ENCODE measurements at places on chromosomes 2 and 18.

- no peaks in the 10 kb centered on the region for H3K36me3 ChIP-seq
- H3K4me3 ChIP-seq: no peak overlapping the region
- no peaks in the 10 kb centered on the region for H3K27me3 ChIP-seq
Observed at GRCh38 chr2:132681766-132682165, 11.8 kb upstream of the LYPD1 start.

DNA sequence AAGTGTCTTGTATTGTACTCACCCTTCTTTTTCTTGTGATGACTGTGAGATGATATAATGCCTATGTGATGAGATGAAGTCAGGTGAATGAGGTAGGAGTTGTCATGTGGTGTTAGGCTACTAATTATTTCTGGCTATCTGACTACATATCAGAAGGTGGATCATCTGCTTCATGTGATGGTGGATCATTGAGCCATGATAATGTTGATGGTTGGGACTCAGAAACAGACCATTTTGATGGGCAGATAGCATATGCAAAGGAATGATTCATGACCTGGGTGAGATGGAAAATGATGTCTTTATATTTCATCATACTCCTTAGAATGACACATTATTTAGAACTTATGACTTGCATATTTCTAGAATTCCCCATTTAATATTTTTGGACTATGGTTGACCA is 19.5 kb downstream of the ANKRD30B start:
- DNase-seq: no peak
- H3K4me1 ChIP-seq: no peaks in the 10 kb centered on the region
- no peaks in the 10 kb centered on the region for H3K27me3 ChIP-seq
- H3K4me3 ChIP-seq: no peak overlapping the region
- no peaks in the 10 kb centered on the region for H3K36me3 ChIP-seq
- no peak overlapping the region for H3K27ac ChIP-seq

DNA sequence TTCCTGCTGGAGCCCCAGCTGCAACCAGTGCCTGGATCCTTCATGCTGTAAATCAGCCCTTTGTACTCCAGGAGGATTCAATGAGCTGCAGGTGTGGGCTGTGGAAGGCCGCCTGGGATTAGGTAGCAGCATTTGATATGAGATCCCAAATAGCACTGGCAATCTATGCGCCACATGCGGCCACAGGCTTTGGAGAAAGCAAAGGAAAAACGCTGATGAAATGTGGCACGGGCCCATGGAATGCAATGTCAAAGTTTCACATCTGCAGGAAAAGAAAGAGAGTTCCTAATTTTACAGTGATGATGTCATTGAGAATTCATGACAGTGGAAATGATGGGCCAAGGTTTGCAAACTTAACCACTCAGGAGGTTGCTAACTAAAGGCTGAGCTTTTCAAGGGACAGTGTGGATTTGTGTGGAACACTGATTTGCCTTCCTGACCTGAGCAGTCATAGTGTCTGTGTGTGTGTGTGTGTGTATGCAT is 216.4 kb upstream of the OSR1 start:
- H3K36me3 ChIP-seq: no peaks in the 10 kb centered on the region
- H3K4me1 ChIP-seq: no peaks in the 10 kb centered on the region
- no peak for DNase-seq
- H3K27ac ChIP-seq: no peak overlapping the region

DNA sequence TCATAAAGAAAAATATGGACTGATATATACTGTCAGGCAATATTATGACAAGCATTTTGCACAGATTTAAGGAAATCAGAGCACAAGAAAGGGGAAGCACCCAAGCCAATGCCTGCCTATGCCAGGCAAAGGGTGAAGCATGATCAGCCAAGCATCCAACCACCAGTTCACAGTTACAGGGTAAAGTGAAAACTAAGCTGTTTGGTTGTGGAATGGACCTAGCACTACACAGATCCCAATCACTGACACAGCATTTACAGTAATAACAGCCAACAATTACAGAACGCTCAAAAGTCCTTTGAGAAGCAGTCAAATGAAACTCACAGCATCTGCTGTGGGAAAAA is 90.3 kb downstream of the SP3 start:
- peak; percentile 85 for DNase-seq
- no peak overlapping the region for H3K4me3 ChIP-seq
- H3K4me1 ChIP-seq: peaks cover 32% of the 10 kb centered on the region
- no peaks in the 10 kb centered on the region for H3K27me3 ChIP-seq
- no peak overlapping the region for H3K27ac ChIP-seq

DNA sequence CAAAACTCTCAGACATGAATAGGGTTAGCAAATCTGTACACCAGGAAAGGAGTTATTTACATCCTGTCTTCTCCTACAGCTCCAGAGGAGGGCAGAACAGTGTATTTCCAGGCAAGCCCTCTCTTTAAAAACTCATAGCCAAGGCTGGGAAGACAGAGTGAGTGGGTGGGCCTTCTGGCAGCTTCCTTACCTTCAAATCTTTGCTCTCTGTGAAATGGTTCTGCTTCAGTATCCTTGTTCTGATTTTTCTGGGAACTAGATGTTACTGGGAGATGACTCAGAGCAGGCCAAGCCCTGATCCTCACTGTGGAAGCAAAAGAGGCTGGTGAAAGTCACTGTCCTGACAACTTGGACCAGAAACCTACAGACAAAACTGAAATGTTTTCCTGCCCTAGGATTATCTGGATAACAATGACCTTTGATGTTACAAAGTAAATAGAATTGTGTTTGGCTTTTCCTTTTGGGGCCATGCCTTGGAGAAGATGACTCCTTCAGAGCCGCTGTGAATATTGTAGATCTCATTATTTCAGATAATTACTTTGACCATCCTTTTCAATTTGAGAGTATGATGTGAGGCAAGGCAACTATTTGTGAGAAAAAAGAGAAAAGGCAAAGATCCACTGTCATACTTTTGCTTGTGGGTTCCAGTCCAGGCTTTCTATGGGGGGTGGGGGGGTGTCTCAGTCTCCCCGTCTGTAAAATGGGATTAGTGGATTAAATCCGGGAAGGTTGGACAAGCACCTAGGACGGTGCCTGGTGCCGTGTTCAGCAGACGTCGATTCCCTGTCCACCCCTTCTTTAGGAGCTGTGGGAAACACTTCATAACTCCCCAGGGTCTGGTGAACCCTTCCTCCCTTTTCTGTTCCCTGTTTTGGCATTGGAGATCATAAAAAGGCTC is 644 bp upstream of the QPCT start:
- peak overlapping the region; percentile 50 for H3K4me3 ChIP-seq
- peak; percentile 21 for DNase-seq
- peaks cover 4% of the 10 kb centered on the region for H3K27me3 ChIP-seq
- no peaks in the 10 kb centered on the region for H3K36me3 ChIP-seq
- H3K4me1 ChIP-seq: peaks cover 16% of the 10 kb centered on the region

DNA sequence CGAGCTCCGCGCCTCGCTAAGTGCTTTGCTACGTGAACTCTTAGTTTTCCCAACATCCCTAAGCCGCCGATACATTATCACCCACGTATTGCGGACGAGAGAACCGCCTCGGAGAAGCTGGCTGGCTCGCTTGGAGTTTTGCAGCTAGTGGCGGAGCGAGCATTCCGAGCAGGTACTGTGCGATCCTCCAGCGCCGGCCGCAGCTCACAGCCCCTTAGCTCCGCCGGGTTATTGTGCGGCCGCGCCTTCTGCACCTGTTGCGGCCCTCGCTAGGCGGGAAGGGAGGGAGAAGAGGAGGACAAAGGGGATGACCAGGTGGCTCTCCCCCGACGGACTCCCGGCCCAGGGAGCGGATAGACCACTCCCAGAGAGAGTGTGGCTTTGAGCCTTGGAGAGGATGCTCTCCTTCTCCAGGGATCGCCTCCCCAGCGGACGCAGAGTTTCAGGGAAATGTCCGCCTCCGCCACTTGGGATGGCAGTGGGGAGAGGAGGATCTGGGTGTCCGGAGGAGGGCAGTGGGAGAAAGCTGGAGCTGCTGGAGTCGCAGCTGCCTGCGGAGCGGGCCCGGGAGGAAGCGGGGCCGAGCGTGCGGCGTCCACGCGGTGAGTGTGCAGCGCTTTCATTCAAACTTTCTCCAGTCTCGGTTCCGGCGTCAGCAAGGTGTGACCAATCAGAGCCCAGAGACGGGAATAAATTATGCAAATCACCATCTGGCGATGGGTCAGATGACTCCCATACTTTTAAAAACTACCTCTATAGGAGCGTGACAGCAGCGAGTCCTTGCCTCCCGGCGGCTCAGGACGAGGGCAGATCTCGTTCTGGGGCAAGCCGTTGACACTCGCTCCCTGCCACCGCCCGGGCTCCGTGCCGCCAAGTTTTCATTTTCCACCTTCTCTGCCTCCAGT is at the start of gene LIPG:
LIPG (plus strand) TSS at position 769 of the 905 bp plus-strand sequence. CDS start 252 bp downstream, outside the sequence.
- peak within 1 kb of the TSS; percentile 37 for H3K4me3 ChIP-seq
- H3K36me3 ChIP-seq: no peaks in the 10 kb centered on the region
- peaks cover 30% of the 10 kb centered on the region for H3K4me1 ChIP-seq
- H3K27ac ChIP-seq: no peak within 1 kb of the TSS
- peak; percentile 57 for DNase-seq
- H3K27me3 ChIP-seq: peaks cover 39% of the 10 kb centered on the region

DNA sequence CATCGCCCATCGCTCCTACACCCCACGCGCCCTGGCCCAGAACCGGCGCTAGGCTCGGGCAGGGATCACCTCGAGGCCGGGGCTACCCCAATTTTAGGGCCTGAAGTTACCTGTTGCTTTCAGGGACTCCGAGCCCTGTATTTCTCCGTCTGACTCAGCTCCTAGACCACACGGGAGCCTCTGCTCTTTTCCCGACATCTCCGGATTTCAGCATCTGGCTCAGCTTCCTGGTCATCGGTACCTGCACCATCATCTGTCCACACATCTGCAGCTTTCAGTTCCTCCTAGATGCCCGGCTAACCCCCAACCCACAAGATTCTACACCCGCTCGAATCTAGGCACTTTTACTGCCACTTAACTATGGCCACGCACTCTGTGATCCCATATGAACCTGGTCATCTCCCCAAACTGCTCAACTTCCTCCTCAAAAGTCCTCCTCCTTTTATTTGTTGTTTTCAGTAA is 12.1 kb upstream of the HMSD start:
- DNase-seq: no peak
- H3K4me1 ChIP-seq: peaks cover 14% of the 10 kb centered on the region
- peak overlapping the region; percentile 65 for H3K4me3 ChIP-seq
- H3K27ac ChIP-seq: no peak overlapping the region
- no peaks in the 10 kb centered on the region for H3K27me3 ChIP-seq

DNA sequence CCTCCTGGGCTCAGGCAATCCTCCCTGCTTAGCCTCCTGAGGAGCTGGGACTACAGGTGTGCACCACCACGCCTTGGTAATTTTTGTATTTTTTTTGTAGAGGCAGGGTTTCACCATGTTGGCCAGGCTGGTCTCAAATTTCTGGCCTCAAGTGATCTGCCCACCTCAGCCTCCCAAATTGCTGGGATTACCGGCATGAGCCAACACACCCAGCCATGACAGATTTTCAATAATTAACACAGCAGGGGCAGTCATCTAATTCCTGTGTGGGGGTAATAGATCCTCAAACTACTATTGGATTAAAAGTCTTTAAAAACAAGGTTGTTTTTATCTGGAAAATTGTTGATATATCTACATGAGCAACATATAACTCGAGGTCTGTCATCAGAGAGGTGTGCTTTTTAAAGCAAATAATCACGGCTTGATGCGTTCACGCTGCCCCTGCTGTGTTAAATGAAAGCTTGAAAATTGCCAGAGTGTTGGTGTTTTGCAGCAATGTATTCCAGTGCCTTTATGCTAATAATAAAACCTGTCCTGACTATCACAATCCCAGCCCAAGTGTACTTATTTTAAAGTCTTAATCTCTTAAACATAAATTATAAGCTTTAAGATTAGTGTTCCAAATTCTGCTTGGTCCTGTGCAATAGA is 35.6 kb upstream of the ASB1 start:
- no peaks in the 10 kb centered on the region for H3K27me3 ChIP-seq
- H3K4me1 ChIP-seq: no peaks in the 10 kb centered on the region
- no peak for DNase-seq
- H3K36me3 ChIP-seq: no peaks in the 10 kb centered on the region
- H3K4me3 ChIP-seq: no peak overlapping the region

GRCh38 chr2:224640679-224641078 is 55.5 kb upstream of the CUL3 start:
- no peak overlapping the region for H3K4me3 ChIP-seq
- H3K36me3 ChIP-seq: no peaks in the 10 kb centered on the region
- H3K27me3 ChIP-seq: no peaks in the 10 kb centered on the region
- no peak for DNase-seq

DNA sequence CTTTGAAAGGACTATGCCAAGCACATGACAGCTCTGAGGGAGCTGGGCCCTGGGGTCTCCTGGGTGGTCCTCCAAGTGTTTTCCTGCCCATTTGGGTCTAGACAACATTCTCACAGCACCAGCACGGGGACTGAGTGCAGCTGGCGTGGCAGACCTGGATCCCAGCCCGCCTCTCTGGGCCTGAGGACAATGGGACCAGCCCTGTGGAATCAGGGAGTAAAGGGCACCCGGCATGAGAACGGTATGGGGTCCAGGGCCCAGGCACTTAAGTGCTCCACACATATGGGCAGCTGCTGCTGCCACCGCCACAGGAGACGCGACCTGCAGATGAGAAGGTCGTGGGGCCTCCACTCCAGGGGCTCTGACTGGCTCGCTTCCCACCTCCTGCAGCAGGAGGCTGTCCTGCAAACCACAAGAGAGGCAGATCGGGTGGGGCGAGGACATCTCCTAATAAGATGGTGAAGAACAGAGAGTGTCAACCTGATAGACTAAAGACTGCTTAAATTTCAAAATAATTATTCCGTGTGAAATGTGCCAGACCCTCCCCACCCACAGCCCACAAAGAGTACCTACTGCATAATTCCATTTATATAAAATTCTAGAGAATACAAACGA is 46.3 kb downstream of the FAM178B start:
- DNase-seq: no peak
- H3K4me1 ChIP-seq: peaks cover 6% of the 10 kb centered on the region
- H3K4me3 ChIP-seq: no peak overlapping the region
- no peaks in the 10 kb centered on the region for H3K27me3 ChIP-seq
- no peak overlapping the region for H3K27ac ChIP-seq
- no peaks in the 10 kb centered on the region for H3K36me3 ChIP-seq

DNA sequence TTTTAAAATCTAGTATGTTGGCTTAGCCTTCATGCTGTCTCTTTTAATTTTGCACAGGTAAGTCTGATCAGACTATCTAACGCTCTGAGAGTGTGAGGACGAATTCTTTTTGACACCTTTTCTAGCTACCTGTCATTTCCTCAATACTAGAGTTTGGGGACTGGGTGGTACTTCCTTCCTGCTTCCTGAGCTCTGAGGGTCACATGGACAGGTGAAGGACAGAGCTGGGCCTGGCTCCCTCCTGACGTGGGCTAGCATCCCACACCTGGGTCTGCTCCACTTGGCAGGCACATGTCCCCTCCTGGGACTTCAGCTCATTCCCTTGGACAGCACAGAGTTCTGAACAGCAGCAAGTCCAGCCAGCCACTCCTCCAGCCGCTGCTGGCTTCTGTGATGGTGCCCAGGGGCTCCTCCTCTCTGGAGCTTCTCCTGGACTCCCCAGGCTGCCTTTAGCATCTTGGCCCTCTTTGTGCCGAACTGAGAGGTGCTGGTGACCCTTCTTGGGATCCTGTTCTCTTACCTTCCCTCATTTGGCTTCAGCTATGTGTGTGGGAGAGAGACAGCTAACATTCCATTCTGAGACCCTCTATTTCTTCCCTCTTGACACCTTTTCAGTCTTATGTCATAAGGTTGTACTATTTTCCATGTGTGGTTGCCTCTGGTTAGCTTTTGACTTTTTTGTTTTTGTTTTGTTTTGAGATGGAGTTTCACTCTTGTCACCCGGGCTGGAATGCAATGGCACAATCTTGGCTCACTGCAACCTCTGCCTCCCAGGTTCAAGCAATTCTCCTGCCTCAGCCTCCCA is 106.9 kb downstream of the B3GNT2 start:
- no peaks in the 10 kb centered on the region for H3K36me3 ChIP-seq
- H3K4me1 ChIP-seq: peaks cover 53% of the 10 kb centered on the region
- H3K27ac ChIP-seq: no peak overlapping the region
- DNase-seq: no peak

All from B cell (primary cell).